ENCODE measurements at places on chromosomes 4 and X. TPM values are rescaled to one million over a fixed set of nuclear protein-coding genes. Genes with fewer than 3 reads are reported as not detected.

The DKC1 gene
- 116 TPM for total RNA-seq

The DUX4 gene
- total RNA-seq, result not detected

The MAGEB17 gene
- total RNA-seq, result not detected

The VCX gene
- total RNA-seq, result not detected

The ANK2 gene
- total RNA-seq, result 2.4 TPM

The SLC38A5 gene
- total RNA-seq, result 123 TPM

The STK32B gene
- total RNA-seq, result not detected

The PAGE5 gene
- 0.47 TPM for total RNA-seq

The MORC4 gene
- total RNA-seq, result 7.3 TPM

The HS3ST1 gene
- total RNA-seq, result not detected

The PCDH18 gene
- not detected for total RNA-seq

The RTL3 gene
- total RNA-seq, result 0.14 TPM

The NUP54 gene
- 46.8 TPM for total RNA-seq

The CRMP1 gene
- 0.20 TPM for total RNA-seq

The SPANXB1 gene
- total RNA-seq, result not detected

The SUPT20HL2 gene
- total RNA-seq, result not detected

The MTNR1A gene
- total RNA-seq, result not detected

The SYNPO2 gene
- total RNA-seq, result 0.89 TPM

The CDS1 gene
- total RNA-seq, result not detected

The SPANXD gene
- not detected for total RNA-seq

The PGAM4 gene
- total RNA-seq, result not detected

The ASB11 gene
- not detected for total RNA-seq

The SERTM2 gene
- not detected for total RNA-seq

The CT55 gene
- total RNA-seq, result not detected

All from activated CD8-positive, alpha-beta memory T cell treated with anti-CD3 and anti-CD28 coated beads, Interleukin-2, amount 10 ng/mL, durations not matched to agents 7 days and 5 days (primary cell).